HepG2 (cell line): ENCODE measurements at places on chromosomes 2 and 18.

- no peak for DNase-seq
Measured at GRCh38 chr2:69828938-69829255, 563 bp upstream of the GMCL1 start.

- DNase-seq, result peak; percentile 39
Measured at GRCh38 chr2:43161650-43162510, 64.5 kb downstream of the ZFP36L2 start.

GRCh38 chr2:158266111-158266510, 164.4 kb downstream of the UPP2 start:
- DNase-seq, result no peak

DNA sequence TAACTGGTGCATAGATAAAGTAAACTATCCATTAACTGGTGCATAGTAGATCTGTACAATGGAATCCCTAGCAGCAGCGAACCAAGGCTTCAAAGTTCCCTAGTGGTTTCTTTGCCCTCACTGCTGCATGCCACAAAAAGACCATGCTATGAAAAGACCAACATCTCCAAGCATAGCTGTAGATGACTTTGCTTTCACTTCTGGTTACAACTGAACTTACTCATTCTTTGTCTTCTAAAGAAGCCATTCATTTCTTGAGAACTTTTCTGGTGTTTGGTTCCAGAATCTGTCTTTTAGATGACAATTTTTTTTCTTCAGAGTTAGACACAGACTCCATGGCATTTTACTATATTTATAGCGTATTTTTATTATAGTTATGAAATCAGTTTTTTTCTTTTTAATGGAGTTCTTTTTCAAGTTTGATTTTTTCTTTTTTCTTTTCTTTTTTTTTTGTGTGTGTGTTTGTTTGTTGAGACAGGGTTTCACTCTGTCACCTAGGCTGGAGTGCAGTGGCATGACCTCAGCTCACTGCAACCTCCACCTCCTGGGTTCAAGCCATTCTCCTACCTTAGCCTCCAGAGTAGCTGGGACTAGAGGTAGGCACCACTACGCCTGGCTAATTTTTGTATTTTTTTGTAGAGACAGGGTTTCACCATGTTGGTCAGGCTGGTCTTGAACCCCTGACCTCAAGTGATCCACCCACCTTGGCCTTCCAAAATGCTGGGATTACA, 63.6 kb downstream of the SLC35F5 start:
- DNase-seq, result no peak

DNA sequence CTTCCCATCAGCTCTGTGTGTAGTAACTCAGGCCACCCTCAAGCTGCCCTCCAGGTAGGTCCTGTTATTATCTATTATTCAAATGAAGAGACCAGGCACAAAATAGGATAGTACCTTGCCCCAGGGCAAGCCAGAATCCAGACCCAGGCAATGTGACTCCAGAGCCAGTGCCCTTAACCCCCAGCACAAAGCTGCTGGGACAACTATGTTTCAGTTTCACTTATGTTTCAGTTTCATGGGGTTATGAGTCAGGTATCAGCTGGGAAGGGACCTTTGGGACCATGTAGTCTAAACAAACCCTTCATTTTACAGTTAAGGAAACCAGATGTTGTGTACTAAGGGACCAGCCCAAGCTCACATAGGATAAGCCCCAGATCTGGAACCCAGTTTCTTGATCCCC, 10.0 kb downstream of the HK2 start:
- peak; percentile 76 for DNase-seq

DNA sequence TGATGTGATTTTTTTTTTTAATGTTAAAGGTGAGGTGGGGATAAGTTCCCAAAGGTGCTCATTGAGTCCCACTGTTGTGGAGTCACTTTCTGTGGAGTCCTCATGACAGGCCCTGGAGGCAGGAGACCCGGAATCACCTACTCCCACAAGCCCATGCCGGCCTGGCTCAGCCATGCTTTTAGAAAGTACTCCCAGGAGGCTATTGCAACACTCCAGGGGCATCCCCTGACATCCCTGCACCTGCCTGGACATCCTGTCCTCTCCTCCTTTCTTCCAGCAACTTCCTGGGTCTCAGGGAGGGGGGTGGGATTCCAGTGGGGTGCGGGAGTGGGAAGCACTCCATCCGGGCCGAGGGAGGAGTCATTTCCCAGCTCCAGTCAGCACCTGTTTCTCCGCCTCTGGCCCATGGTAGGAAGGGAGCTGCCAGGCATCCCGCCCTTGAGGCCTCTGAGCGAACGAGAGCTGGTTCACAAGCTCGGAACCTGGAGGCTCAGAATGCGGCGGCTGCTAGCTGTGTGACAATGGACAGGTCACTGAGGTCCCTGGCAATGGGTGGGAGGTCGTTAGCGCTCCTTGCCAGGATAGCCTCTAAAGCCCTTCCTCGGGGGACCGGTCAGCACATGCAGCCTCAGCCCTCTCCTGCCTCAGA, 163.9 kb upstream of the ID2 start:
- no peak for DNase-seq

GRCh38 chr2:158729873-158730620, 65.1 kb upstream of the DAPL1 start:
- DNase-seq, result no peak

- no peak for DNase-seq
Measured at GRCh38 chr2:233791883-233792329, 13.8 kb downstream of the MROH2A start.

- no peak for DNase-seq
Measured at GRCh38 chr2:218720048-218721041, 9.7 kb downstream of the TTLL4 start.
